ENCODE measurements at places on chromosomes 3 and 15.

DNA sequence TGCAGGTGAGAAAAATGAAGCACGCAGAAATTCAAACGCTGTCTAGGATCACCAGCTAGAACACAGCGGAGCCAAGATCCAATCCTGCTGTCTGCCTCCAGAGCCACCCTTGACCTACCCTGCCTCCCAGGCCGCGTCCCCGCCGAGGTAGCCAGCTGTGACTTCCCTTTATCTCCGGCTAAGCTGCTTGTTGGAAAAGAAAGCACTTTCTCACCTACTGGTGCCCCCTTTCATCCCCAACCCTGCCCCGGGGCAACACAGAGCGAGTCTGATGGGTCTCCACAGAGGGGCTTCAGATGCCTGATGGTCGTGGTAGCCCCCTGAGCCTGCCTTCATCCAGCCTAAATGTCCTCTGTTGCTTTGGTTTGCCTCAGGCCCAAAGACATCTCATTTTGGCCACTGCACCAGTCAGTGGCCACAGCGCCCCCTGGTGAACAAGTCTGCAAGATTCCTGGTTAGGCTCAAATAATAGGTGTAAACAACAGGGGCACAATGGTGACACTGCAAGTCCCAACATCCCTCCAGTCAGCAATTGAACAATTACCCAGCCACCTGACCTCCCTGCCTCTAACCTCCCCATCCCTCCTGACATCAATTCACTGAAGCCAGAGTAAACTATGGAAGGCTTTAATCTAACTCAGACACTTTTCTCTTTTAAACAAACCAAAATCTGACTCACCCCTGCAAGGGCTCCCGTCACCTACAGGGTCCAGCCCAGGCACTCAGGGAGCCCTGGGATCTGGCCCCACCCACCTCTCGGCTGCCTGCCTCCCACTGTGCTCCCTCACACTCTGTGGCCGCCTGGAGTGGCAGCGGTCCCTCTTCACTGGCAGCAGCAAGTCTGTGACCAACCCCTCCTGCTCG, 27.3 kb upstream of the BCL2L10 start:
- peak; percentile 69 for DNase-seq

DNA sequence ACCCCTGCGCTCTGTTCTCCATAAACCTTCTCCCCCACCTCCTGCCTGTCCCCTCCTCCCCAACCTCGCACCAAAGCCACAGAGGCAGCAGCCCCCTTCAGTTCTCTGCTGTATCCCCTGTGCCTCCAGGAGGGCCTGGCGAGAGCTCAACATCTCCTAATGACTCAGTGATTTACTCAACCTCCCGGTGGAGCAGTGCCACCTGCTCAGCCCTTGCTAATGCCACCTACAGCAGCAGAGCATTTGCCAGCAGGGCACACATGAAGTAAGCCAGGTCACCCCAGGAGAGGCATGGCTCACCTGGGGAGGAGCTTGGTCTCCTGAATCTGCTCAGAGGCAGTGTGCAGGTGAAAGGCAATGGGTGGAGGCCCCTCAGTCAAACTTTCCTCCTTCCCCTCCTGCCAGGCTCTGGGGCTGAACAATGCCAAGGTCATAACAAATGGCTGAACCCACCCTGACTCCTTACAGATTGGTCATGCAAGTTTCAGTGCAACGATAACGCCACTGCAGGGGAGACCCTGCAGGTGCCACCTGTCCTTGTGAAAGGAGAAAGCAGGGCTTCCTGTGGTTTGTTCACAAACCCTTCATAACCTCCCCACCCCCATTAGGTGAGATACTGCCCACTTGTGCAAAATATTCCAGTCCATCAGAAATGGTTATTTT, 19.8 kb downstream of the TRPM1 start:
- no peak for DNase-seq

DNA sequence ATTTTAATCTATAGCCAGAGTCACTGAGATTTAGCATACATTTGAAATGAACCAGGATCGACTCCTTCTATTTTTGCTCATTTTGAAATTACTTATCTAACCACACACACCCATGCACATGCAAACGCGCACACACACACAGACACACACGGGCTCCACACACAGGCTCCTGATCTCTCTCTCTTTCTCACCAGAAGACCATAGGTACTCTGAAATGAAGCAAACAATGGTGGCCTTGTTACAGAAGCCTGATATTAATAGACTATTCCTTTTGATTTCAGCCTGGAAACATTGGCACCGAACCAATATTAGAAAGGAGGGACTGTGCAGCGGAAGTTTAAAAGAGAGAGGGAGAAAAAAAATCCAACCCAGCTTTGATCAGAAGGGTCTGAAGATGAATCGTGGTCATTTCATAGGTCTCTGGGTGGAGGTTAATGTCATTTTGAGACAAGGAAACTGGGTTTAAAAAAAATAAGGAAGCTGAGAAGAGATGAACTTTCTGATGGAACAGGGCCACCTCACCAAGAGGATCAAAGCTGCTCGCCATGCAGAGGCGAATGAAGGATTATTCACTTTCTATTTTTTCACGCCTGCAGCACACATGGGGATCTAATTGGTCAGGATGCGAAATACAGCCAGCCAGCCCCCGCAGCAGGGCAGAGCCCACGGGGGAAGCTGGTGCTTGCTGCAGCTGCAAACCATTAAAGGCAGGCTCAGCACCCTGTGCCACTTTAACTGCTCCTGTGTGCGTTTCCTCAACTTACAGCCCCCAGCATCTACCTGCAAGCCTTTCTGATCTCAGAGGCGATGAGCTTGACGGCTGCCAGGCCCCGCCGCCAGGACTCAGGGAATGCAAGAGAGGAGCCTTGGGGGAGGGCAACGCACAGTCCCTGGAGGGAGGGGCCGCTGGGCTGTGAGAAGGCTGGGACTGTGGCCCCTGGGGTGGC, 88.8 kb downstream of the HES1 start:
- no peak for DNase-seq

DNA sequence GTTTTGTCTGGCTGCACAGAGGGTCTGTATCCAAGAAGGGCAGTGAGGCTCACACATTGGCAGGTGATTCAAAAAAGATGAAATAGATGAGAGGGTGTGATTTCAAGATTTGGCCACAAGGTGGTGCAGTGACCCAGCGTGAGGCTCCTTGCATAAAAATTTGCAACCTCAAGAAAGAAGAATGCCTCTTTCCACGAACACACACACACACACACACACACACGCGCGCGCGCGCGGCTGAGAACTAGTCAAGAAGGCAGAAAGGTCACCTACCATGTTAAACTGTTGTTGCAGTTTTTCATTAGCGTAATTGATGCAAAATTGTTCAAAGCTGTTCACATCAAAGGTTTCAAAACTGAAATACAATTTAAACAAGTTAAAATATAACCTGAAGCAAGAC, 39.2 kb downstream of the MYO5C start:
- peak; percentile 60 for DNase-seq

DNA sequence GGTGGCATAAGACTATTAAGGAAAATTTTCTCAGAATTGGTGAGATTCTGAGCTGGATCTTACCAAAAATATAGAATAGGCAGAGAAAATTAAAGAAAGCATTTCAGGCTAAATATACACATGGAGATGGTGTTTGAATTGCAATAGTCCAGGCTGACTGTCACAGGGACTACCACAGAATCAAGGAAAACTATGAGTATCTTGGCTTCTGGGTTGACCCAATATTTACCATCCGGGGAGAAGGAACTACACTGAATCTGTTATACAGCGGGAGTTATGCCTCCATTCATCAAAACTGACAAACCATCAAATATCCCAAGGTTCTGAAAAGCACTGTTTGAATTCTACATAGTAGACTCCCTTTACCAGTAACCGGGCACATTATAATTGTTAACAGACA, 102.2 kb downstream of the TUSC7 start:
- no peak for DNase-seq

DNA sequence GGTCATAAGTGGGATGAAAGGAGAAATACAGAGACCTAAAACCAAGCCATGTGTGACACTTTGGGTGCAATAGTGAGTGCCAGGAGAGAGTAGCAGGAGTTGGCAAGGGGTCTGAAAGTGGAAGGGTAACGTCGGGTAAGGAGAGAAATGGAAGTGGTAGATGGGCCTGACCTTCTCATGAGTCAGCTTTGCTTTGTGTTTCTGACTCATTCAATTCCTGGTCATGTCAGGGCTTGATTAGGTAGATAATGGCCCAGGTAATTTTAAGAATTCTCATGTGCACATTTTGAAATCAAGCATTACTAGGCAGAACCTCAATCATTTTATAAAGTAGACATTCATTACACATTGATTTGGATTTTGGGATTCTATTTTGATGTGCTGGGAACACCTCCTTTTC, 262.5 kb downstream of the SOX2 start:
- DNase-seq = no peak

DNA sequence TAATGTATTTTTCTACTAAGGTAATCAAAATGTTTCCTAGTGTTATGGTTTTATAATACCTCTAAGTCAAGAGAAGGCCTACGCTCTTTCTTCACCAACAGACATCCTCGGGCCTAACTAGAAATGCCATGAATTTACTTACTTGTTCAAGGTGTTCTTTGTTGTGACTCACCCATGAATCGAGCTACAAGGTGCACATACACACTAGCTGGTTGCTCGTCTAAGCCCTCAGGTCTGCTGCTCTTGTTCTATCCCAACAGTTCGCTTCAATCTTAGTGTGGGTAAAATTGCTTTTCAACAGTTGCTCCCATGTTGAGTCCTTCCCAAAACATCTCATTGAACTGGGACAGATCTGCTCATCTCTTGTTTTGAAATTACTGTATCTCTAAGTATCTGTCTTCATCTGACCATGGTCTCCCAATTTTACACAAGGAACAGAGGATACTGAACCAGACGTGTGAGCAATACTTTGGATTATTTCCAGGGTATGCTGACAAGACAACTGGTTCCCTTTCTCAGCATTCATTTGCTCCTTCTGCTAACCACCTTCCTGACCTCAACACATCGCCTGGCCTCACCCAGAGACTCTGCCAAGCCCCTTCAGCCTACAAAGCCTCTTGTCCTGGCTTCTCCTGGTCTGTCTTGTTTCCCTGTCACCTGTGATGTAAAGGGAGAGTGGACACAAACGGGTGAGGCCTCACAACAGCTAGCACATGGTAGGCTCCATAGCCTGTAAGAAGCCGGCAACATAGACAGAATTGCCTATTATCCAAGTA, 84.2 kb downstream of the NEDD4 start:
- DNase-seq = no peak

DNA sequence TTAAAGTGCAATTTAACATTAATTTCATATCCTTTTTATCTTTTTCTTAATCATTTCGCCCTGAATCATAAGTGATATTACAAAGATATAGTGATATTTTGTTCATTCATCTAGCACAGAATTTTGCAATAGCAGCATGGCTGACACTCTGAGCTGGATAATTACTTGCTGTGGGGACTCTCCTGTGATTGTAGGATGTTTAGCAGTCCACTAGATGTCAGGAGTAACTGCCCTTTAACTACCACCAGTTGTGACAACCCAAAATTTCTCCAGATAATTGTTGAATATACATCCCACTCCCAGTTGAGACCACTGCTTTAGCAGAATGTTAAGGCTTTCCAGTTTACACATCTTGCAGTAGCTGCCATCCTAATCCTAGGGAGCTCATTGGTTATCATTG, 196.8 kb upstream of the MBNL1 start:
- DNase-seq = peak; percentile 36
